Stimulated activated CD8-positive, alpha-beta memory T cell treated with anti-CD3 and anti-CD28 coated beads, Interleukin-4, amount 100 ng/mL, for 1 hour (primary cell): ENCODE measurements at places on chromosomes 7 and 10.

GRCh38 chr10:119237722-119238436 lies 30.5 kb downstream of the GRK5 start:
- no peak for DNase-seq

GRCh38 chr10:17056781-17057428 lies 72.7 kb downstream of the CUBN start:
- no peak for DNase-seq

- peak; percentile 55 for DNase-seq
Measured at GRCh38 chr10:114821293-114821914, at the start of gene FHIP2A. Gene FHIP2A, plus strand, starts transcription at chr10:114821780. Its CDS starts 299 bp downstream, at chr10:114822079.

DNA sequence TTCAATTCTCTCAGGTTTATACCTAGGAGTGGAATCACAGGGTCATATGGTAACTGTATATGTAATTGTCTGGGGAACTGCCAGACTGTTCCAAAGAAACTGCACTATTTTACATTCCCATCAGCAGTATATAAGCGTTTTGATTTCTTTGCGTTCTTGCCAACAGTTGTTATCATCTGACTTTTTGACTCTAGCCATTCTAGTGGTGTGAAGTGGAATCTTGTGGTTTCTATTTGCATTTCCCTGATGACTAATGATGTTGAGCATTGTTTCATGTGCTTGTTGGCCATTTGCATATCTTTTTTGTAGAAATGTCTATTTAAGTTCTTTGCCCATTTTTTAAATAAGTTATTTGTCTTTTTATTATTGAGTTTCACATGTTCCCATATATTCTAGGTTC lies 44.3 kb upstream of the ZC3HAV1 start:
- no peak for DNase-seq

GRCh38 chr10:93115661-93116383 lies 42.1 kb downstream of the CYP26A1 start:
- peak; percentile 26 for DNase-seq
